ENCODE measurements at places on chromosomes 3 and 15. TPM values are rescaled to one million over a fixed set of nuclear protein-coding genes. Genes with fewer than 3 reads are reported as not detected.

DNA sequence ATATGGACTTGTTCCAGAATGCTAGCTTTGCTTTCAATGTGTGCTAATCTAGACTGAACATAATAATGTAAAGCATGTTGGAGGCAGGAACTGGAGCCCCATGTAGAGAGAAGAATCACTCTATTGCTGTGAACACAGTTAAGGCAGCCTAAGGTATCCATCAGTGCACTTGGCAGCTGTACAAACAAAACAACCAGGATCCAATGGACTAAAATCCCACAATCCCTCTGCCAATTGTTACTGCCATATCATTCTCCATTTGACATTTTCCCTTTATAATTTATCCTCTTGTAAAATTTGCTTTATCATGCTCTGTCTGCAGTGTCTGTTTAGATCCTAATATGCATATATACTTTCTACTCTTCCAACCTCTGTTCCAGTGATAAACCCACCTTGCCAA lies 756.8 kb upstream of the LMCD1 start:
- ATAC-seq = no peak

- peak; percentile 56 for ATAC-seq
Observed at GRCh38 chr3:108441518-108441917, 68.9 kb downstream of the MYH15 start.

DNA sequence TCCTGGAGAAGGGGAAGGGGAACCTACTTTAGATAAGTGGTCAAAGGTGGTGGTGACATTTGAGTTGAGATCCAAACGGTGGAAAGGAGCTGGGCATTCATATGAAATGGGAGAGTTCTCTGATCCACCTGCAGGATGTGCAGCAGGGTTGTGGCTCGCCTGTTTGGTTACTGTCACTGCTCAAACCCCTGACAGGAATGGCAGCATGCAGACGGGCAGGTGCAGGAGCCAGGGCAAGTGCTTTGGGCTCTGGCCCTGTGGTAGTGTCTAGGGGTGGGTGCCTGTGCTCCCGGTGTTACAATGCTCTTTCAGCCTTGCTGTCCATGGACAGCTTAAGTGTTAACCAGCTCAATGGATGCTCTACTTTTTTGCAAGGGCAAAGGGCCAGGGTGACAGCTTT lies 18.5 kb downstream of the PAQR9 start:
- ATAC-seq = no peak

Gene IQCH
- 7.2 TPM for total RNA-seq

Gene IQCF6
- total RNA-seq = not detected
